Naive thymus-derived CD4-positive, alpha-beta T cell (primary cell): ENCODE measurements at places on chromosomes 2 and 18. TPM values are rescaled to one million over a fixed set of nuclear protein-coding genes. Genes with fewer than 3 reads are reported as not detected.

C2orf66 gene
- total RNA-seq = not detected

CROCC2 gene
- total RNA-seq = not detected

TMEM163 gene
- not detected for total RNA-seq

SLC16A14 gene
- total RNA-seq = 0.57 TPM

GRCh38 chr2:203728321-203728720, 21.9 kb downstream of the CD28 start:
- H3K4me3 ChIP-seq = no peak overlapping the region
- peaks cover 85% of the 10 kb centered on the region for H3K4me1 ChIP-seq
- no peak for DNase-seq
- peak overlapping the region; percentile 15 for H3K27ac ChIP-seq
- peaks cover 12% of the 10 kb centered on the region for H3K36me3 ChIP-seq

- H3K27ac ChIP-seq = no peak overlapping the region
- H3K4me1 ChIP-seq = no peaks in the 10 kb centered on the region
- no peaks in the 10 kb centered on the region for H3K36me3 ChIP-seq
- no peaks in the 10 kb centered on the region for H3K27me3 ChIP-seq
- H3K4me3 ChIP-seq = no peak overlapping the region
These were observed 14.0 kb downstream of the TNS1 start for GRCh38 chr2:217988840-217989204.

GRCh38 chr2:108125581-108125980, 114.2 kb upstream of the SULT1C3 start:
- no peaks in the 10 kb centered on the region for H3K4me1 ChIP-seq
- no peak overlapping the region for H3K27ac ChIP-seq
- no peak overlapping the region for H3K4me3 ChIP-seq
- no peaks in the 10 kb centered on the region for H3K27me3 ChIP-seq
- no peaks in the 10 kb centered on the region for H3K36me3 ChIP-seq

- H3K4me1 ChIP-seq = no peaks in the 10 kb centered on the region
- no peak overlapping the region for H3K27ac ChIP-seq
- H3K36me3 ChIP-seq = no peaks in the 10 kb centered on the region
- DNase-seq = no peak
These were observed 54.0 kb downstream of the GATA6 start for GRCh38 chr18:22223254-22223964.

GRCh38 chr2:59744436-59744835, 809.0 kb downstream of the BCL11A start:
- H3K4me1 ChIP-seq = no peaks in the 10 kb centered on the region
- no peak overlapping the region for H3K4me3 ChIP-seq
- DNase-seq = no peak
- H3K27me3 ChIP-seq = no peaks in the 10 kb centered on the region
- H3K36me3 ChIP-seq = no peaks in the 10 kb centered on the region

GRCh38 chr2:111053266-111053665, 67.4 kb upstream of the BCL2L11 start:
- DNase-seq = no peak
- H3K27me3 ChIP-seq = no peaks in the 10 kb centered on the region
- no peak overlapping the region for H3K27ac ChIP-seq
- no peak overlapping the region for H3K4me3 ChIP-seq
- no peaks in the 10 kb centered on the region for H3K4me1 ChIP-seq

- no peaks in the 10 kb centered on the region for H3K4me1 ChIP-seq
- no peak overlapping the region for H3K27ac ChIP-seq
- H3K36me3 ChIP-seq = no peaks in the 10 kb centered on the region
- no peak overlapping the region for H3K4me3 ChIP-seq
- DNase-seq = no peak
These were observed 100.0 kb upstream of the CDCA7 start for GRCh38 chr2:173254659-173255058.
